Heart right ventricle (tissue), 16 donors: ENCODE measurements at places on chromosomes 6 and 20. TPM values are rescaled to one million over a fixed set of nuclear protein-coding genes. Genes with fewer than 3 reads are reported as not detected.

HBS1L gene
- total RNA-seq: 98.2 TPM

OLIG3 gene
- not detected for total RNA-seq

TRIM10 gene
- total RNA-seq: not detected

SLC17A9 gene
- total RNA-seq: 0.32 TPM

TGM3 gene
- total RNA-seq: not detected

GJE1 gene
- total RNA-seq: not detected
